ENCODE measurements at places on chromosomes 3 and 15.

GRCh38 chr3:139327861-139328260 is 16.0 kb upstream of the MRPS22 start:
- no peak for DNase-seq

DNA sequence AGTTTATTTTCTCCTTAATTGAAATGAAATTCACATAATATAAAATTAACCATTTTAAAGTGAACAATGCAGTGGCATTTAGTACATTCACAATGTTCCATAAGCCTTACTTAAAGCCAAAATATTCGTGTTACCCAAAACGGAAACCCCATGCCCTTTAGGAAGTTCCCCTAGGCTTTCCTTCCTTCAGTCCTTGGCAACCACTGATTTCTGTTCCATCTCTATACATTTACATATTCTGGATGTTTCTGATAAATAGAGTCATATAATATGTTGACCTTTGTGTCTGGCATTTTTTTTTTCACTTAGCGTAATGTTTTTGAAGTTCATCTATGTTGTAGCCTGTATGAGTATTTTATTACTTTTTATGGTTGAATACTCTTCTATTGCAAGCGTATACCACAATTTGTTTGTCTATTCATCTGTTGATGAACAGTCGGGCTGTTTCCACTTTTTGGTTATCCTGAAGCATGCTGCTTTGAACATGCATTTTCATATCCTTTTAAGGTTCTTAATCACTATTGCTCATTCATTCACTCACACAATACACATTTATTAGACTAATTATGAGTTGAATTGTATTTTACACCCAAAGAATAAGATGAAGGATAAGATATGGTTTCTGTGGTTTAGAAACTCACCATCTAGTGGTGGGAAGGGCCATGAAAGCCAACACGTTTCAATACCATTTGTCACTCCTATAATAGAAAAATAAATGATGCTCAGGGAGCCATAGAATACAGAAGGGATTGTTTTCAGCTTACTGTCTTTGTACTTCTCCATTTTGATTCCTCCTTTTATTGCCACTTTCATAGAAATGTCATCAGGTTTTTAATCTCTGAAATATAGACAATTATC is 408.2 kb upstream of the CBLB start:
- no peak for DNase-seq

DNA sequence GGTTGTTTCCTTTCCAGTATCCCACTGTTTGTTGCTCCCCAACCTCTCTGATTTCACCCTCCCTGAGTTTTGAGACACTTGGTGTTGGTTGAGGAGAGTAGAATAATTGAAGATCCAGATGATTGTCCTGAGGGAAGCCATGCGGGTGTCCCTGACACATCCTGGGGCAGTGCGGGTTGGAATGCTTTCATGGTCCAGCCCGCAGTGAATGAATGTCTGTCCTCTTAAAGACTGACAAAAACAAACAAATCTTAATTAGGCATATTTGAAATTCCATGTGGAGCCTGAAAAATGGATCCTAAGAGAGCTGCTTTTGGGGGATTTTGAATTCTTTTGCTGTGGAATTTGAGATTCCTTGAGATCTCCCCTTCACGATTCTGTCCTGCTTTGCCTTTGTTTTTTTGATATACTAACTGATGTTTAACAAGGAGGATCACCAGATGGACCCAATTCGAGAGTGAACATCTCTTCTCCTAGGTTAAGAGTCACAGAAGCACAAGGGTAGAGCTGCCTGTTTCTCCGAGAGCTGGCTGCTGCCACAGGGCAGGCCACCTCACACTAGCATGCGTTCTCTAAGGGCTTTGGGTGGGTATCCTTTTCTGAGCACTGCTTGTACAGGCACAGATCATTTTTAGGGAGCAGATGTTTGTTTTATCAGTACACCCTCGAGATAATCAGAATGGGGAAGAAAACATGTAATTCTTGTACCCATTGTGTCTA is 47.4 kb downstream of the GPR171 start:
- no peak for DNase-seq

DNA sequence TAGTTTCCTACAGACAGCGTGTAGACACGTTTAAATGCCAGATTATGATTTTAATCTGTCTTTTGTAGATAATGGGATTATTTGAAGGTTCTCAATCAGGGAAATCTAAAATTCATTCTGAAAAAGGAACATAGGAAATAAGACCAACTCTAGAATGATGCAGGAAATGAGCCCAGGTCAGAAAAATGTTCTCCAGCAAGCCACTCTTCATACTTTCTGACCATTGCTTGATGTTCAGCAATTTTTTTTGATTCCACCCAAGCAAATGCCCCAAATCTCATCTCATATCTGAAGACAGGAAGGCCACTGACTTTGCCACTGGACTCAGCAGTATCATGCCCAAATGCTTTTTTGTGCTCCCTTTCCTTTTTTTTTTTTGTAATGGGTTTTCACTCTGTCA is 373.4 kb downstream of the LPP start:
- no peak for DNase-seq

DNA sequence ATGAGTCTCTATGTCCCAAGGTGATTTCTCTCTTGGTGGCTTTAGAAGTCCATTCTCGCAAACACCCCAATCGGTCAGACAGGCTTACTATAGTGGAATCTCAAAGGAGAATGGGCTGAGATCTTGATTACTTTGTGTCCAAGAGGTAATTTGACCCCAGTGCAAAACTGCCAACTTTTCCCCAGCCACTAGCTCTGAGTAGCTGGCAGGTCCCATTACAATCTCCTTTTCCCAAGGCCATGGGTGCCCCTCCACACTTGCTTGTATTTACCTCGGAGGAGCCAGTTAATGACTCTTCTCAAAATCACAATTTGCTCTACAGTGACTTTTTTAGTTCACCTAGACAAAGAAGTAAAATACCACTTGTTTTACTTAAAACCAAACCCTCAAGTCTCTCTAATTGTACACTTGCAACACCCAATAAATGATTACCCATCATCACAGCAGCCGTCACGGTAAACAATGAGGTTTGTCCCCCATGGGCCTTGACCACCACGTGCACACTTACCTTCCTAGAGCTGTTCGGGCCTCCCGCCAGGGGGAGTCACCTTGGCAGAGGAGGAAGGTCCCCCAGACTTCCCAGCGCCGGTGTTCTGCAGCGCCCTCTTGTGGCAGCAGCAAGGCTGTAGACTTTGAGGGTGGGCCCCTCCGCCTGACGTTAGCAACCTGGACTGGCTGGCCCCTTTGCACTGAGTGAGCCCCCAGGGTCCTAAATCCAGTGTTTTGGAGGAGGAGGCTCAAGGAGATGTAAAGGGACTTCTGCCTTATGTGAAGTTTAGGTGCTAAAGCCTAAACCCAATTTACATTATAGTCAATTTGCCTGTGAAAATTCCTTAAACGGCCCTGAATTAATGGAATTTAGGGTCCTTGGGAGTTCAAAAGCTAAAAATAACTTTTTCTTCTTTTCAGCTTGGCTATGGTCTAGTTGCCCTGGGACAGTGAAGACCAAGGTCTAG is 18.7 kb upstream of the HDAC11 start:
- no peak for DNase-seq

DNA sequence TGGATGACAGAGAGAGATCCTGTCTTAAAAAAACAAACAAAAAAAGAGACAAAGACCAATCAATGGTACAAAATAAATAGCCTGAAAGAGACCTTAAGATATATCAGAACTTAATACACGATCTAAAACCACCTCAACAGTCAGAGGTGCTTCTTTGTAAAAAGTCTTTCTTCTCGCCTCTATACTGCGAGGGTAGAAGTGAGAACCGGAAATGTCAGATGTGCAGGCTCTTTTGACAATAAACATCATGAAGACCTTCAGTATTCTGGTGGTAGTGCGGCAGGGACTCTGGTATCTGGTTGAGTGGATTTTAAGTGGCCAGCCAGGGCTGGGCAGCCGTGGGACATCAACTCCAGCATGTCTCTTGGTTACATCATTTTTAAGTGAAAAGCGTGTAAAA is 30.0 kb downstream of the RUBCN start:
- no peak for DNase-seq

DNA sequence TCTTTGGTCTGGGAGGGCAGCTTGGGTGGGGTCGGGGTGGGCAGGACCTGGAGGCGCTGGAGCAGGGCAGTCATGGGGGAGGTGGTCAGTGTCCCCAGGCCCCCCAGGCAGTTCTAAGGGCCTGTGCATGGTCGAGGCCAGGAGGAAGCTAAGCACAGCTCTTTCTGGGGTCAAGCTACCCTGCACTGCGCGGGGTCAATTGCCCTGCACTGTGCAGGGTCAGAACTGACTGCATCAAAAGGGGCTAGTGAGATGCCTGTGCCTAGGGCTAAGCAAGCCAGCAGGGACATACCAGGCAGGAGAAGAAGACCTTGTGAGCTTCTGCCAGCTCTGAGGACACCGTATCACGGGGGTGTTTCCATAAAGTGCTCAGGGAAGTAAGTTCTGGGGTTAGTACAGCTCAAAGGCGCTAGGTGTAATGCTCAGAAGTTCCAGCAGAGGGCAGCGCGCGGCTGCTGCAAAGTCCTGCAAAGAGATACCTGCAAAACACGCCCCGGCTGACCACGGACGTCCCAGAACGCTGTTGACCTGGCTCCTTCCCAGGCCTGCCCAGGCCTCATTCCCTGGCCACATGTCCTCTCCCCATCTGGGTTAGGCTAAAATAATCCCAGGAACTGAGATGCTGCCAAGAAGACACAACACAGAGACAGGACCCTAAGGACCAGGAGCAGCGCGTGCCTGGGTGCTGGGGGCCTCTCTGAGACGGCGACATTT is 18.8 kb upstream of the IQSEC1 start:
- no peak for DNase-seq

DNA sequence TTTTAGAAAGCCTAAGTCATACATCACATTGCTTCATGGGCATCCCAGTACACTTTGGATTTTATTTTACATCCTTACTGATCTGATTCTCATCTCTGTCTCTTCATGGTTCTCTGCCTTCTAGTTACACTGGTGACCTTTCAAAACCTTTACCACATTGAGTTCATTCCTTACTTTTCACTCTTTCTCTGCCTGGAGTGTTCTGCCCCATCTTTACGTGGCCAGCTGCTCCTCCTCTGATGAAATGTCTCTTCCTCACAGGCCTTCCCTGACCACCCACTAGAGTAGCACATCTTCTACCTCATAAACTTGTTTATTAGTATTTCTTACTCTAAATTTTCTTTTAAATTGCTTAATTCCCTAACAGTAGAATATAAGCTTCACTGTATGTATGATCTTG is 17.7 kb downstream of the CTNNB1 start:
- DNase-seq: no peak

DNA sequence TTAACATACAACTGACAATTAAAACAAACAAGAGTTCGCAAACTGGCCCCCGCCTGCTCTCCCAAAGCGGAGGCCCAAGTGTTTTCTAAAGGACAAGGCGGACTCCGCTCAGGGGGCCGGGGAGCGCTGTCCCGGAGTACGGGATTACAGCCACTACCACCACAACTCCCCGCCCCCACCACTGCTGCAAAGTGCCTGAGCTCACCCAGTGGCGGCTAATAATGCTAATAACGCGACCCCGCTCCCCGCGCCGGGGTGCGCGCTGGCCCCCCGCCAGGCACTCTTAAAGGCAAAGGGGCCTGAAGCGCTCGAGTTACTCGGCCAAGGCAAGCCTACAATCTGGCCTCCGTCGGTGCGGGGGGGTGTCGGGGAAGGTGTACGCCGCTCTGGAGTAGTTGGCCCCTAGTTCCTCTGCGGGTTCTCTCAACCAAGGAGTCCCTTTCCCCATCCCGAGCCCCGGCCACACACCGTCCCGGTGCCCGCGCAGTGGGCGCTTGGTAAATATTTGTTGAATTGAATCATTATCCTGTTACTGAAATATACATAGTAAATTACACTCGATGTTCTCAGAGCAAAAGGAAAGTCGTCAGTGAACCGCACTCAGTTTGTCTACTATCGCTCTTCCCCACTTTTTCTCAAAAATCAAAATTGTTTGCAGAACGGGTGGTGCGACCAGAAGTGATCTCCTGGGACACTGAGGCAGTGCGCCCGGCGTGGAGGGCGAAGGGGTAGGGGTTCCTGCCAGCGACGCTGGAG is 827 bp downstream of the WNT5A start:
- no peak for DNase-seq

DNA sequence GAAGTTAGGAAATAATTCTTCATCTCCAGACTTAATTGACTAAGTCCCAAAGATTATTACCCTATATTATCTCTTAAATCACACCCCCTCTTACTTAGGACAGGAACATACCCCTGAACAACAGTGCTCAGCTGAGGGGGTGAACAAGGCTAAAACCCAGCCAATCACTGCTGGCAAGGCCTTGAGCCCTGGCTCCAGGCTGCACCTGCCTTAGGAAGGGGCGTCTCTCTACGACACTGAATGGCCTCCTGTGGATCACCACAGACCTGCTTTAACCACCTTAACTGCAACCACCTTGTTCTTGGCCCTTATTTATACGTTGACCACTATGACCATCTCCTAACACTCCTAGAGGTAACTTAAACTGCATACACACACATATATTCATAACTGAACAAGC is 267.4 kb upstream of the THBS1 start:
- DNase-seq: no peak

DNA sequence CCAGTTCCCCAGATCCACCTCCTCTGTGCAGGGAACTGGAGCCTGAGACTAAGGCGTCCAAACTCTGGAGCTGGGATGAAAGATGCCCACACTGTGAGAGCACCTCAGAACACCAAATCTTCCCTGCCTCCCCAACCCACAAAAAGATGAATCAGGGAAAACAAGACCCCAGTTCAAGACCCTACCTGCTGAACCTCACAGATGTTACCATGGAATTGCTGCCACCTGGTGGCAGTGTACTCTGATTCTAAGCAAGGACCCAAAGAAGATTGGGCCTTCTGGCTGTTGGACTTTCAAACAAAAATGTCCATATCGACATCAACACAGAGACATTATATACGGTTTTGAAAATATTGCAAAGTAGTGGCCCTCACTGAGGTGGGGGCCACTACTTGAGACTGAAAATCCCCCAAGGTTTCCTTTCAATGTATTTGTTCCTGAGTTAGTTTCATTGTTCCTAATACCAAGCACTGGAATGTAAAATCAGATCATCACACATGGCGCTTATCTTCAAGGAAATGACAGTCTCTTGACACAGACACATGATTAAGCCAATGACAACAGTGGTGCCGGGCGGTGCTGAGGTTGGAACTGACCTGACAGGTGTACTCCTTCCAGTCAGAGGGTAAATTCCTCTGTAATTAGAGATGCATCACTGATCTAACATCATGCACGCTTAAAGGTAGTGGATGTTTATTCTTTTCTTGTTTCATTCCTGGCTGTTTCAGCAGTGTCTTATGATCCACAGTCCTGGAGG is 67.6 kb downstream of the SLC6A11 start:
- DNase-seq: no peak

- no peak for DNase-seq
Observed at GRCh38 chr15:73628976-73629797, 4.0 kb downstream of the NPTN start.

GRCh38 chr15:60895986-60896385 is 333.1 kb downstream of the RORA start:
- DNase-seq: no peak

DNA sequence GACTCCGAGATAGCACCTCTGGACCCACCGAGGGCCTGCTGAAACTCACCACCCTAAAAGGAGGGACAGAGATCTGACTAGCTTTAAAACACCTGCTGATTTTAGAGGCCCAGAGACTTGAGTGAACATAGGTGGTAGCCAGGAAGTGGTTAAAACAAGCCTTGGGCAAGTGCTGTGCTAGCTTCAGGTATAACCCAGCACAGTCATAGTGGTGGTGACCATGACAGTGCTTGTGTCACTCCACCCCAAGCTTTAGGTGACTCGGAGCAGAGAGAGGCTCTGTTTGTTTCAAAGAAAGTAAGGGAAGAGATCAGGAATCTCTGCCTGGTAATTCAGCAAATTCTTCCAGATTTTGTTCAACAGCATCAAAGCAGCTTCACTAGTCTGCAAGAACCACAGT is 641.1 kb upstream of the BCHE start:
- no peak for DNase-seq
